Femur (tissue), 1 donor: ENCODE measurements at places on chromosomes 3 and 15.

GRCh38 chr3:11591391-11592282 is 52.1 kb downstream of the VGLL4 start:
- peak; percentile 60 for DNase-seq

GRCh38 chr3:165837058-165837525 is at the start of gene BCHE:
BCHE (minus strand) TSS chr3:165837423; CDS start chr3:165831033, 6,390 bp downstream.
- peak; percentile 76 for DNase-seq

DNA sequence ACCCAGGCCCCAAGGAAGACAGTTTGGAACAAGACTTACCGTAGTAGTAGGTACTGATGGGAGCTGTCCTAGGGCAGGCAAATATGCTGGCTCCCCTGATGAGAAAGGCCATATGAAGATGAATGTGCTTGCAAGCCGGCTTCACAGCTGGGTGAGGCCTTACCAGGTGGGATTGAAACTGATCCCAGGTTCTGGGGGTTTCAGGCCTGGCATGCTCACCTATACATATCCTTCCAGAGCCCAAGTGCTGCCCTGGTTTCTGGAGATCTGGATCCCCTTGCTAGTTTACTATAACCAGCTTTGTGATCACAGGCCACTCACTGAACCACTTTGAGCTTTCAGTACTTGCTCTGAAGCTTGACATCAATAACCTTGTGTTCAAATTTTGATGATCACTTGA is 274.3 kb downstream of the EPHB1 start:
- DNase-seq: no peak

DNA sequence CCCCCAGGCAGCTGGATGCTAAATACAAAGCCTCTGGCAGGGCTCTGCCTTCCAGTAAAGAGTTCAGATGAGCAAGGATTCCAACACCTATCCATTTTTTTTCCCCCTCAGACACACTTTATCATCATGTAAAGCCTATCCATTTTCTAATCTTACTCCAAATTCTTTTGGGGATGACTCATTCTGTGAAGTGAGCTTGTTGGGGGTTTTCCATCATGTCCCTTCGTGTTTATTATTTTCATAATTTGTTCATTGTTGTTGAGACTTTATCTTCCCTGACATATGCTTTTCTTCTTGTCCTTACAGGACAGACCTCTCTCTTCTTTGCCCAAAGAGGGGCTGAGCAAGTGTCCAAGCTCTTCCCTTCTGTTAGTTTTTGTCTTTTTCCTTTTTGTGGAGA is 34.7 kb upstream of the SH3BP5 start:
- DNase-seq: no peak

- DNase-seq: peak; percentile 44
Observed at GRCh38 chr3:161644891-161645635, 148.5 kb downstream of the OTOL1 start.

- DNase-seq: peak; percentile 75
Observed at GRCh38 chr3:13016083-13016720, 57.0 kb downstream of the IQSEC1 start.

DNA sequence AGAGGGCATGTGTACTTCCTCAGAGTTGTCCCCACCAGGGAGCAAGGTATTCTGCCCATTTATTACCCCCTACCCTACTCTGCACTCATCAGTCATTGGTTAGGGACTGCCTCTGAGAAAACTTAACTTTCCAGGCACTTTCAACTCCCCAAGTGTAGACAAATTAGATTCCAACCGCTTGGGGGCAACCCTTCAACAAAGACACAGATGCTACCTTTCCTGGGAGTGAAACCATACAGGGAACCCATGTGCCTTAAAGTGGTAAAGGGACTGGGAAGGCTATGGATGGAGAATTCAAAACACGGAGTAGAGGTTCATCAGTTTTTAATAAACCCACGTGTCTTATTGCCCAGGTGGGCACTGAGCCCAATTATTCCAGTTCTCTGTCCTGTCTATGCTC is 19.4 kb upstream of the UBE2E2 start:
- peak; percentile 22 for DNase-seq

DNA sequence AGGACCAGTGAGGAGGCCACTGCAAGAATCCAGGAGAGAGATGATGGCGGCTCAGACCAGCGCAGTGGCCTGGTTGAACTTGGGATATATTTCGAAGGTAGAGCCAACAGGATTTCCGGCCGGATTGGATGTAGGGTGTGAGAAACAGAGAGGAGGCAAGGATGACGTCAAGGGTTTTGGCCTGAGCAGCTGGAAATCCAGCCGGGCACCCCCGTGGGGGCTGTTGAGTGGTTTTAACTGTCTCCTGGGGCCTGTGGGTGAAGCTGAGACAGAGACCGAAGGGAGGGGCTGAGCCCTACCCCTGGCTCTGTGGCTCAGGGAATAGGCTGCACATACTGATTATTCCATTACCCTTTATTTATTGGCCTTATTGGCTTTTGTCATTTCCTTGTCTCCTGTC is 45.7 kb downstream of the EXOG start:
- no peak for DNase-seq

DNA sequence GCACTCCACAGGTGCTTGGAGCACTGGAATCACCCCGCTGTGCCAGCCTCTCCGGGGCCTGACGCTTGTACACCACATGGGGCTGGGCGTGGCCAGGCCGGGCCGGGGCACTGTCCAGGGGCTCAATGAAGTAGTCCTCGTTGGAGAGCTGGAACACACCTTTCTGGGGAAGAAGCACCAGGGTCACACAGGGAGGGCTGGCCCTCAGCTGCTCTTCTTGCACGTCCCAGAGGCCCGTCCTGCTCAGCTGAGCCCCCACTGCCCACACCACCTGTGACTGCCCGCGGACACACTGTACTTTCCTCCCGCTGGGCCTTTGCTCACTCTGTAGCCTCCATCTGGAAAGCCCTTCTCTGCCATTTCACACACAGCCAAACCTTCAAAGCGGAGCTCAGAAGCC is 13.3 kb downstream of the ADAMTS7 start:
- no peak for DNase-seq

GRCh38 chr3:16998236-16998923 is 113.6 kb downstream of the PLCL2 start:
- DNase-seq: no peak

DNA sequence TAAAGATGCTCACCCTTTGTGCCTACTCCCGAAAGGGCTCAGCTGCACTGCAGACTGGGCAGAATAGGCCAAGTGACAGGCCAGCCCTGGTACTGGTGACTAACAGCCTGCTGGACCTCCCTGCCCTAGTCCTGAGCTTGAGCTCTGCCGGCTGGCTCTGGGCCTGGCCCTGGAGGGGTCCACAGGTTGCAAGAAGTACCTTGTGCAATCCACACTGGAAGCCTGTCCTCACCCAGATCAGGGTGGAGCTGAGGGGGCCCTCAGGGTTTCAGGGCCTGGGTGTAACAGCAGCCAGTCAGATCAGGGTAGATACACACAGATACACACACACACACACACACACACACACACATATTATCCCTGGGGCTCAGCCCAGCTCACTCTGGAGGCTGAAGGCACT is 27.3 kb upstream of the PLA2G4D start:
- no peak for DNase-seq

DNA sequence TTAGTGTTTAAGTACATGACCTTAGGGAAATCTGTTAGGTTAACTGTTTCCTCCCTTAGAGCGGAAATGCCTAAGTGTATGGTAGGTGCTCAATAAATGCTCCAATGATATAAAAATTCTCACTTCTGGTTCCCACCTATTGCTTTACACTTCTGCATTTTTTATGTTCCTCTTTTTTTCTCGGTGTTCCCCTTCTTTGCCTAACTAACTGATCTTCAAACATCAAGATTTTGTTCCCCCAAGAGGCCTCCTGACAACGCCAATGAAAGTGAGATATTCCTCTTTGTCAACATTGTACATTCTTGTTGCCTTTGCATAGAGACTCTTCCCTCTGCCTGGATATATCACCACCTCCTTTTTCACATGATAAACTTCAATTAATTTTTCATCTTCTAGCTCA is 17.4 kb downstream of the SLC35A5 start:
- no peak for DNase-seq

- DNase-seq: no peak
Observed at GRCh38 chr15:101482526-101483371, 6.8 kb downstream of the PCSK6 start.

DNA sequence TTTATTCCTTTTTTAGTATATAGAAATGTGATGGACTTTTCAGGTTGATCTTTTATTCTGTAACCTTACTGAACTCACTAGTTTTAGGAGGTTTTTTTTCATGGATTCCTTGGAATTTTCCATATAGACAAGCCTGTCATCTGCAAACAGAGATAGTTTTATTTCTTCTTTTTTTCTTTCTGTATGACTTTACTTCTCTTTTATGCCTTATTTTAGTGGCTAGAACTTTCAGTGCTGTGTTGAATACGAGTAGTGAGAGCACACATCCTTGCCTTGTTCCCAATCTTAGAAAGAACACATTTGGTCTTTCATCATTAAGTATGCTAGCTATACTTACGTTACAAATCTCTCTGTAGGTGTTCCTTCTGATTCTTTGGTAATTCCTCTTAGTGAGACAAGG is 336.5 kb downstream of the PTPRG start:
- DNase-seq: no peak

GRCh38 chr3:7646851-7647250 is 785.9 kb downstream of the GRM7 start:
- no peak for DNase-seq

- DNase-seq: no peak
Observed at GRCh38 chr15:85587707-85588411, 206.9 kb downstream of the KLHL25 start.

DNA sequence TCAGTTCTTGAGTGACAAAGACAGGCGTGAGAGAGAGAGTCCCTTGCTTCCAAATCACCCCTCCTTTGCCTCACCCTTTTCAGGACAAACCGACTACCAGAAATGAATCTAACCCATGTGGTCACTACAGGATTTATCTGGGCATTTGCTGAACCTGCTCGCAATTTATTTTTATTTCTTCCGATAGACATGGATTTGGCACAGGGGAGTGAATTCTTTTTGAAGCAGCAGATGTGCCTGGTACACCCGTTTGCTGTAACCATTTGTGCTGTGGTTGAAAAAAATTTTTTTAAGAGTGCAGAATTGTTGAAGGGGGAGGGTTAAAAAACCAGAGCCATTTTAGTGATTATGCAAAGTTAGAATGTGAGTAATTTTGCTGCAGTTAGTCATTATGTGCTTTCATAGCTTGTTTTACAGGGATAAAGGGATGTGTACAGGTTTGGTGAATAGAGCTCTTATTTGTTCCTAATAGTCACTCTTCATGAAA is 442.0 kb downstream of the LPP start:
- no peak for DNase-seq

DNA sequence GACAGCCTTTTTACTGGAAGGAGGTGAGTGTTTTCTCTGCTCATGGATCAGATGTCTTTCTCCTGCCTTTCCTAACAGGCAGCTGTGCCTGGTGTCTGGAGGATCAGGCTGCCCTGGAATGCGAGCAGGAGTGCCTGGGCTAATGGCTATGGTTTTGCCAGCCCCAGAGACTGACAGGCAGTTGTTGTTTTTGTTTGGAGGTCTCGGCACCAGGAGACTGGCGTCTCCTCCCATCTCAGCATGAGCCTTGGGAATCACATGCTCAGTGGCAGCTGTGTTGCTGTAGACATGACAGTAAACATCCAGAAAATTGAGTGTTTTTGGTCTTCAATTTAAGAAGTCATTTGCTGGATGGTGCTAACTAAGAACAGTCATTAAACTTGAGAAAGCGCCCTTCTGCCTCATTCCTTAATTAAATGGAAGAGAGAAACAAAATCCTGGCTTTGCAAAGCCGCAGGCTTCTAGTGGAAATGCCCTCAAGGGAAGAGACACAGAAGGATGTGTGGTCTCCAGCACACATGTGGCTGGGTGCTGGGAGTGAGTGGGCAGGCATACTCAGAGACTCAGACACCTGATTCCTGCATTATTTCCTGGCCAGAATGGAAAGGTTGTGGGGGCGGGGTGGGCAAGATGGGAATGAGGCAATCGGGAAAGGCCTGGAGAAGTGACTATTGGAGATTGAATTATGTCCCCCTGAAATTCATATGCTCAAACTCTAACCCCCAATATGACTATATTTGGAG is 97.0 kb upstream of the NMNAT3 start:
- DNase-seq: peak; percentile 71

DNA sequence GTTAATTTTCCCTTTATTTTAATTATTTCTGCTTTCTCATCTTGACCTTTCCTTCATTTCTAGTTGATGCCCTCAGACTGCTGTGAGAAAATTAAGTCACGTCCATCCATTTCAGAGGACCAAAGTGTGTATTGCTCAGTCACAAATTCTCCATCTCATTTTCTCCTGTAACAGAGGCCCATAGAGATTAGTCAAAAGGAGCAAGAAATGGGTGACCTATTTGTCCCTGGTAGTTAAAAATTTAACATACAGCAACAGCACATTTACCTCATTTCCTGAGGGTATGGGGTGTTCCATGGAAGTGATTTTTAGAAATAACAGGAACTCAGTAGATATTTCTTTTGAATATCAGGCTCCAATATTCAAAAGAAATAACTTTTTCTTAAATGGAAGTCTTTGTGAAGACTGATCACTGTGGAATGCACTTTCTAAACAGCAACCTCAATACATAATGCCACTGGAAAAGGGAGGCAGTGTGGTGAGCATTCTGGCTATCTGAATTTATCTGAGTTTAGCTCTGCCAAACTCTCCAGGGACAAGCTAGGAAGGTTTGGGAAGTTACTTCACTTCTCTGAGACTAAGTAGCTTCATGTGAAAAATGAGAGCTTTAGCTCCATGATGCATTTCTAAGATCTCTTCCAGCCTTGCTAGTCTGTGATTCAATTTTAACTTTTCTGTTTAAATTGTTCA is 808.2 kb downstream of the SQOR start:
- no peak for DNase-seq

DNA sequence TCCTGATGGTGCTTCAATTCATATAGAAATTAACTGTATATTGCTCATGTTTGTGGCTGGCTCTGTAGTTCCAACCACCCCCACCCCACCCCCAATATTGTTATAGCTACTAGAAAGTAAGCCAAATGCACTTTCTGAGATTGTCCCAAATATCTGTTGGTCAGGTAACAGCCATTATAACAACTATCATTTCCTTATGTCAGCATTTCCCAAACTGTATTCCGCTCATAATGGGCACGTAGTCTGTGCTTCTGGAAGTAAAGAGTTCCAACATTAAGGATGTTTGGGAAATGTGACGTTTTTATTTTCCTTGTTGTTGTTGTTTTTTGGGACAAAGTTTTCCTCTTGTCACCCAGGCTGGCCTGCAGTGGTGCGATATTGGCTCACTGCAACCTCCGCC is 12.2 kb upstream of the TBL1XR1 start:
- no peak for DNase-seq

DNA sequence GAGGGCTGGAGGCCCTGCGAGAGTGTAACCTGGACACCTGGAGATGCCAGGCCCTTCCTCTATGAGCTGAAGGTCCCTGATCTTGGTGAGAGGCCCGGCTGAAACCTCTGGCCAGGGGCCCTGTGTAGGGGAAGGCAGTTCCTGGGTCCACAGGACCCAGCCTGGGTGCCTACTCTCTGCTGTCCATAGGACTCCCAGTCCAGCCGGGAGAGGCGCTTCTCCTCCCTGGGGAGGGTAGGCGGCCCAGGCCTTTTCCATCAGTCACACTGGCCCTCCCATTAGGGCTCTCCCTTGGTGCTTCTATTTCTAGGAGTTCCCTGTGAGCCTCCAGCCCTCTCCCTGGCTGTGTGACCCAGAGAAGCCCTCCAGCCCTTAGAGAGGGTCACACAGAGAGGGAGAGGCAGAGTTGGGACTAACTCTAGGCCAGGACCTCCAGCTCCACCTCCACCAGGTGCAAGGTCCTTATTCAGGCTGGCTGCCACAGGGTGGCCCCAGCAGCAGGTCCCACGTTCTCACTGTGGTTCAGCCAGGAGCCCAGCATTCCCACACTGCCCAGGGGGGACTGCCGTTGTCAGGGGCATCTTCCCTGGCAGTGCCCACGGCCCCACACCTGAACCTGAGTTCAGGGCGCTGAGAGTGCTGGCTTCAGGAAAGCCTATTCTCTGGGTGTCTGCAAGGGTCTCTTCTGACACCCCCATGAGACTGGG is 146.8 kb downstream of the SMAD6 start:
- DNase-seq: no peak
